Stimulated activated CD4-positive, alpha-beta T cell treated with anti-CD3 and anti-CD28 coated beads, Interleukin-1b, Interleukin-23, amount 100 ng/mL, for 4 hours (primary cell): ENCODE measurements at places on chromosomes 6 and 20.

DNA sequence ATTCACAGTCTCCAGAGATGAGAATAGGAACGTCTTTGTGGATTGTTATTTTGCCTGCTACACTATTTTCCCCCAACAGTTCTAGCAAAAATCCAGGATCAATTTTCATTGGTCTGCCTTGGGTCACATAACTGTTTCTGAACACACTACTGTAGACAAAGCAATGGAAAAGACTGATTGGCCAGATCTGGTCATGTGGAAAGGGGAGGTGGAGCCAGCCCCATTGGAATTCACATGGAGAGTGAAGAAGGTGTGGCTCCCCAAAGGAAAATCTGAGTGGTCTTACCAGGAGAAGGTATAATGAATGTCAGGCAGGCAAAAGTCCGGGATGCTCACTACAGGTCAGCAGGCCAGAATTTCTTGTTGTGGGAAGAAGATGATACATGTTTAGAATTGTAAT is 9.5 kb upstream of the TP53RK start:
- no peak for DNase-seq

GRCh38 chr6:113122060-113122459 is 735.1 kb upstream of the MARCKS start:
- DNase-seq, result no peak

DNA sequence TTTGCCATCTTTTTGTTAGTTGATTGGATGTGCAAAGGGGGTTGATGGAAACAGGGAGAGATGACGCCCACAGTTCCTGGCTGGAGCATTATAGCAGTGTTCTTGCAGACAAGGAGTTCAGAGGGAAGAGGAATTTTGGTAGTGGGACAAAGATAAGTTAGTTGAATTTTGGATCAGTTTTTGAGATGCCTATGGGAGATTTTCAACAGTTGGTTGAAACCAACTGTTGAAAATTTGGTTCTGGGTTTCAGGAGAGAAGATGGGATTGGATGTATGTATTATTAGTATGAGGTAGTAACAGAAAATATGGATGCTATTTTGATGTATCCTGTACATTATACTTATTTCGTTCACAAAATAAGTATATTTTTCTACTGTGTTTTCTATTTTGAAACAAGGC is 274.2 kb downstream of the CDKAL1 start:
- DNase-seq, result no peak

GRCh38 chr6:163599136-163599535 is 184.6 kb downstream of the QKI start:
- no peak for DNase-seq

- DNase-seq, result no peak
Measured at GRCh38 chr6:158039178-158039557, 57.5 kb downstream of the SYNJ2 start.

DNA sequence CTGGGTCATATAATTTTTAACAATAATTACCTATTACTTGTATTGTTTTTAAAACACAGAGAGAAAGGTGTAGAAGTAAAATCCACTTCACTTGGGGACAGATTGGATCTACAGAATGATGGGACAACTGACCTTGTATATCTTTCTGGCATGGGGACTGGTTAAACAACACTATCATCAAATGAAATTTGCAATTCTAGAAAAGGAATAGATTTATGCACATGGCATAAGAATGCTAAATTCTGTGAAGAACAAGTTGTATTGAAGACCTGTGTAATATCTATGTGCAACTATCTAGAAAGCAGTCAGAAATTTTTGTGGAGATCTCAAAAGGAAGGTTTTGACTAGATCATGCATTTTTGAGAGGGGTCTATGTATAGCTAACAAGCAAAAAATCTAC is 106.3 kb upstream of the BMP5 start:
- no peak for DNase-seq

- no peak for DNase-seq
Measured at GRCh38 chr20:19750907-19751636, 7.0 kb upstream of the RIN2 start.

- no peak for DNase-seq
Measured at GRCh38 chr6:47879015-47879414, 97.2 kb downstream of the OPN5 start.

DNA sequence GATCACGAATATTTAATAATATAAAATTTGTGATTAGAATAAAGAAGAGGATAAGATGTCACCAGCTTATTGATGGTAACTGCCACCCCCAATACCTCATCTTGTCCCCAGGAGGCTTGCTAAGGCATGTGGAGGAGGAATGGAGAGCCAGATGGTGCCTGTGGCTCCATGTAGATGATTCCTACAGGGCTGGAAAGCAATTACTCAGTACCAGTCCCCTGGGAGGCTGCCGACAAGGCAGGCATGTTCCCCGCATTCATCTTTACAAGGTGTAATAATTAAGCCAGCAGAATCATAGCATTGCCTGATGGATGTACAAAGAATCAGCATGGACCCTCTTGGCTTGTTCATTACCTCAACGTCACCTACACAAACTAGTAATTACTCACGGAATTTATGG is 155.3 kb downstream of the PLCB1 start:
- no peak for DNase-seq

GRCh38 chr20:15859061-15859460 is 714.2 kb downstream of the KIF16B start:
- DNase-seq, result no peak

DNA sequence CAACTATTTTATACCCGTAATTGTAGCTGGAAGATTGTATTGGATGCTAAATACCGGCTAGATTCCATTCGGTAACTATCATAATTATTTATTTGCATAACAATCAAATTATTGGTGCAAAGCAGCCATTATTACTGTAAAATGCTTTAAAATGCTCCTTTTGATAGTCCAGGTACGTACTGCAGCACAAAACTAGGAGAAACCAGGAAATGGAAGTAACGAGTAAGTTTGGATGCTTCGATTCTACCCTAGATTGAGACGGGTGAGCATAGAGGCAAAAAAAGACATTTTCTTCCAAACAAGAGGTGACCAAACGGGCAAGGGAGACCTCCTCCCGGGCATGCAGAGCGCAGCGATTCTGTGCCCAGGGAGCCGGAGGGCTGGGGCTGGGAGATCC is 469 bp upstream of the XRN2 start:
- no peak for DNase-seq

DNA sequence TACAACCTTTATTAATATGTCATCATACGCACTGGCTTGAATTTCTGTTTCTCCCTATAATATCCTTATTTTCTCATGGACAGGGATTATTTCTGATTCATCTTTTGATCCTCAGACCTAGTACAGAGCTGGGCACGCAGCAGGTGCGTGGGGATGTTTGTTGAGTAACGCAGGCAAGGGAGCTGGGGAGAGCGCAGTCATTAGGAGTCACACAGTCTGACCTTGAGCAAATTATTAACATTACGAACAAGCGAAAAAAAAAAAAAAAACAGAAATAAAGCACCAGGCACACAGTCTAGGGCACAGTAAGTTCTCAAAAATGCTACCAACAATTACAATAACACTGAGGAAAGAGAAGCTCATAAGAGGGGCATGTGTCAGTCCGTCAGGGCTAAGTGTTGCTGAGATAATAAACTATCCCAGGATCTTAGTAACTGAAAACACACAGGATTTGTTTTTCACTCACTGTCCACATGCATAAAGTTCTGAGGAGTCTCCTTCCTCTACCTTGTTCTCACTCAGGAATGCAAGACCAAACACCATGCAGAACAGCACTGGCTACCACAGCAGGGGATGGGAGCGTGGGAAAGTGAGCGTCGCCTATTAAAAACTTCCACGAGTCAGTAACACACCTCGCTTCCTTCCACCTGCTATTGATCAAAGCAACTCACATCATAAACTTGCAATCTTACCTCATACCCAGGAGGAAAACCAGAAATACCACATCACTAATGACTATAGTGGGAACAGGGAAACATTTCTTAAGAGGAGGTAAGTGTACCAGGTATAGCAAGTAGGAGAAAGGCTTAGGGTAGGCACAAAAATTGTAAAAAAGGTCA is 56.9 kb downstream of the PDE10A start:
- DNase-seq, result no peak

- DNase-seq, result no peak
Measured at GRCh38 chr6:169556758-169557548, 144.9 kb downstream of the WDR27 start.

DNA sequence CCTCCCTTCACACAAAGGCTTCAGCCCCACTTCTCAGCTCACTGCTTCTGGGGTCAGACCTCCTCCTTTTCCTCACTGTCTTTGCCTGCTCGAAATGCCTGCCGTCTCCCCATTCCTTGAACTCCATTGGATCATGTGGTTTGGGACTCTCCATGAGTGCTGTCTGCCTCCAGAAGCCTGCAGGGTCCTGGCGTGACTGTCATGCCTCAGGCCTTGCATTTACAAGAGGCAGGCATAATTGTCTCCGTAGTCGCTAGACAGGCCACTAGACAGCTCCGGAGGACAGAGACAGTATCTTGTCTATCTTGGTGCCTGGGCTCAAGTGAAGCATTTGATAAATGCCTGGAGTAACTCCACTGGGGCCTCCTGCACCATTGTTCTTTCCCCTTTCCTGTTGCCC is 15.3 kb downstream of the PNLDC1 start:
- no peak for DNase-seq
